ENCODE measurements at places on chromosomes 5 and 9. TPM values are rescaled to one million over a fixed set of nuclear protein-coding genes. Genes with fewer than 3 reads are reported as not detected.

Gene DPM2
- total RNA-seq: 22.0 TPM

DNA sequence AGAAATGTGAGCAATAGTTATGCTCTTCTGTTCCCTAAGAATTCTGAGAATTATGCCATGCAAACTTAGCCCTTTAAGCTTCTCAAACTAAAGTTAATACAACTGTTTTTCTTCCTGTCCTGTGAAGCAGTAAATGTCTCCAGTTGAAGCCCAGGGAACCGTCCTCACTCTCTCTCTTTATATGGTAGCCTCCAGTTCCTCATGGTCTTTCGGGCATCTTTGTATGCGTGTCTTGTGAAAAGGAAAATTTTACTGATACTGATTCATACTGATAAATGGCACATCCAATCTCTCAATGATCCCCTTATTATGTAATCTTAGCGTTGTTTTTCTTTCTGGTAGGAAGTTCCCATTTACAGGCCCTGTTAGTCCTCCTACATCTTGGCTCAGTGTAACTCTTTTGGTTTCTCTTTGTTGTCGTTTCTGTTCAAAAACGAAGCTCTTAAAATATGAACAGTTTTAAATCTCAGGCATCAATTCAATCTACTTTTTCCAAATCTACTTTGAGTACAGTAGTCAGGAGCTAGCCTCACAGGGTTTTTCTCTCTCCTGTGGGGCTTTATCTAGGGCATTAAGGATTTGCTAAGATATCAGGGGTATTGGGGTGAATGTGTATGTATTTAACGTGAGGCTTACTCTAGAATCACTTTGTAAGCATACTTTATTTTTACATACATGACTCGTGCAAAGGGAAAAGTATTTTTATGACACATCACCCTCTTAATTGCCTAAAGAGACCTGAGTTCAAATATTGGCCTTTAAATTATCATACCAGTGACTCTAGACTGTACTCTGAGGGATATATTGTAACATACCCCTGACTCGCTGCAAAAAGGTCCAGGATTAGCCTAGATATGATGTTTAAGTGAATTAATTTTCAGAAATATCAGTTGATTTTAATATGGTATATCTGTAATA lies 258.0 kb downstream of the NR3C1 start:
- no peak for DNase-seq

DNA sequence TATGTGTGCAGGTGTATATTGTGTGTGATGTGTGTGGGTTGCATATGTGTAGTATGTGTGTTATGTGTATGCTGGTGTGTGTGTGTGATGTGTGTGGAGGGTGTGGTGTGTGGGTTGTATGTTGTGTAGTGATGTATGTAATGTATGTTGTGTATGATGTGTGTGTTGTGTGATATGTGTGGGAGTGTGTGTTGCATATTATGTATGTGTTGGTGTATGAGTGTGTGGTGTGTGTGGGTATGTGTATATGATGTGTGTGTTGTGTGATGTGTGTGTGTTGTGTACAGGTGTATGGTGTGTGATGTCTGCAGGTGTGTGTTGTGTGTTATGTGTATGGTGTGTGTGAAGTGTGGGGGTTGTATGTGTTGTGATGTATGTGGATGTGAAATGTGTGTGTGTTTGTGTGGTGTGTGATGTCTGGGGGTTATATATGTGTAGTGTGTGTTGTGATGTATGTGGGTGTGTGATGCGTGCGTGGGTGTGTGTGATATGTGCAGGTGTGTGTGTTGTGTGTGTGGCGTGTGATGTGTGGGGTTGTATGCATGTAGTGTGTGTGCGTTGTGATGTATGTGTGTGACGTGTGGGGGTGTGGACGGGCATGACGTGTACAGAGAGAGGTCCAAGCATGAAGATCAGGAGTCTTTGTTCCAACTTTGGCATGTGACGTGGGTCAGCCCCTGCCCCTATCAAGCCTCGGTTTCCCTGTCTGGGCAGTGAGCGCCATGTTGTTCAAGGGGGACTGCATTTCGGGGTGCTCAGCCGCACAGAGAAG lies 8.5 kb upstream of the CRB2 start:
- DNase-seq: no peak

DNA sequence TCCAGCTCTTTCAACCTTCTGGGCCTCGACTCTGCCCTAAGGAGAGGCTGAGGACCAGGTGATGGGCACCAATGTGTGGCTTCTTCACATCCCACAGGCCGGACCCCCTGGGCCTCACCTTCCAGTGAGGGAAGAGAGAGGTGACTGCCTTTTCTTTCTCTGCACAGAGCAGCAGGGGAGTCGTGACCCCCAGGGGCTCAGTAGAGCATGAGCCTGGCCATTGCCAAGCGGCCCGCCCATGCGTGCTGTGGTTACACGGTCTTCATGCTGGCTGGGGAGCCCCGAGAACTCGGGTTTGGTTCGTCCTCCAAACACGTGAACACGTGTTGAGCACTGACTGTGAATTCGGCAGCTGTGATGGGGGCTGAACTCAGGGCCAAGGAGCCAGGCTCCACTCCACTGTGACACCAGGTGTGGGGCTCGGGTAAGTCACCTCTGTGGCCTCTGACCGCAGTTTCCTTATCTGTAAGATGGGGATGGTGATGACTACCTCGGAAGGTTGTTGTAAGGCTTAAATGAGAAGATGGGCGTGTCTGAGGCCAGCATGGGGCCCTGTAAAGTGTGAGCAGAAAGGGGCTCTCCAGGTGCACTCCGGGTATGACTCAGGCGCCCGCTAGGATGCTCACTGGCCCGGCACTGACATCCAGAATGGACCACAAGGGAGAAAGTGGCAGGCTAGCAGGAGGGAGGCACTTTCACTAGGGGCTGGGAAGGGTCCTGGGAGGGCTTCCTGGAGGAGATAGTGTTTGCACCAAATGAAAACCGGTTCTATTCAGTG lies 13.4 kb upstream of the GRHPR start:
- DNase-seq: no peak

Gene TRAF1
- total RNA-seq: 5.5 TPM

DNA sequence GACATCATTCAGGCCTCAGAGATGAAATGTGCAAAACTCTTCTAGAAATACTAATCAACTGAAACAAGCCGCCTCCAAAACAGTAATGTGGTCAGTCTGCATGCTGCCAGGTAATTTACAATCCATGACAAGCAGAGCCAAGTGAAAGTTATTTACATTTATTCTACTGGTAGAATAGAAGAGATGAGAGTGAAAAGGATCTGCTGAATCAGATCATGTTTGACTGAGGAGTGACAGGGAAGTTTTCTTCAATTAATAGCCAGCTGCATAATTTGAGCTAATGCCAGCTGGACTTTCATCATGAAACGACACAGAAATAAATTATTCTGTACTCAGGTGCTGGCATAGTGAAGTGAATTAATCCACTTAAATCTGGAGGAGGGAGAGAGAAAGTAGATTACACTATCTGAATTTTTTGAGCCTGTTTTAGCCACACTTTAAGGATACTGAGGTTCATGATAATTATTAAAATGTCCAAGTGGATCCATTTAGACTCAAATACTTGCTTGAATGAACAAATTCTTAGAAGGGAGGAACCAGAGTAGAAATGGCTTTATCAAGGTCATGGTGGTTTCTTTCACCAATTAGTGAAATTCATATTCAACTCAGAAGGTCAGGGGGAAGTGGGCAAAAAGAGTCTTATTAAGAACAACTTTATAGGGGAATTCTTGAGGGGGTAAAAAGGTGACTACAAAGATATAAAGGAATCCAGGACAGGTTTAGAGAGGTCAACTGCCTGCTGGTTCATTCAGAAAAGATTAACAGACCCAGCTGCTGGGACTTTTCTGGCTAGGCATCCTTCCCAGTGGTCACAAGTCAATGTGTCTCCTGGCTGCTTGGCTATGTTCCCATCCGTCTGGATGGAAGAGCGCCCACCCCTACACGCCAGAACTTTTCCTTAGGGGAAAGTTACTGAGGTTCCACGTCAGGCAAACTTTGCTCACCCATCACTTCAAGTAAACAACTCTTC lies 350.4 kb downstream of the PDE4D start:
- no peak for DNase-seq
